ENCODE measurements at places on chromosomes 6 and 20.

DNA sequence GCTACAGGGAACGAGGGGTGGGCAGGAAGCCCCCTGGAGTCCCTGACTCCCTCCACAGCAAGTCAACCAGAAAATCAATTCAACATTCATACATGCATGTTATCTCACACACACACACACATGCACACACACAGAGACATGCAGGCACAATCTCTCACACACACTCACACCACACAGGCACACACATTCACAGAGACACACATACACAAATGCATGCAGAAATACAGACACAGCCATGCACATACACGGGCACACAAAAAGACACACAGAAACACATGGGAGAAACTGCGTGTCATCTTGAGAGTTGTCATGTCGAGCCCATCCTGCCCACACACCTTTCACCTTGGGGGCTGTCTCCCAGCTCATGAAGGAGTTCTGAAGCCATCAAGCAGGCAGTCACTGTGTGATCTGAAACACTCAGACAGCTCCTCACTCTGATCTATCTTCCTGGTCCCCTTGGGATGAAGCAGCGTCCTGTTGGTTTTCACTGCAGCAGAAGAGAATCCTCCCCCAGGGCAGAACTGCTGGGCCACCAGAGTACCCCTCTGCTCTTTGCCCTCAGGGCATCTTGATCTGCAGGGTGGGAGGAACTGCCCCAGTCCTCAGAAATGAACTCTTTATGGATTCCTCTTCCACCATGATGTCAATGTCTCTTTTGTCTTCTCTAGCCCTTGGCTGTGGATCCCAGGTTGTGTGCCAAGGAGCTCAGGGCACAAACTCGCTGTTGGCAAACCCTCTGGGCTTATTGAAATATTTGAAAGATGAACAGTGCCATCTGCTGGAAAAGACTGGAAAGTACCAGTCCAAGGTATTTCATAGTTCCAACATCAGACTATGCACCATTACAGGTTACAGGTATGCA is 8.8 kb downstream of the RAET1L start:
- H3K27ac ChIP-seq = no peak overlapping the region
- no peak overlapping the region for H3K4me3 ChIP-seq
- H3K27me3 ChIP-seq = peaks cover 39% of the 10 kb centered on the region
- H3K36me3 ChIP-seq = no peaks in the 10 kb centered on the region
- peaks cover 3% of the 10 kb centered on the region for H3K4me1 ChIP-seq
- peak; percentile 63 for DNase-seq

DNA sequence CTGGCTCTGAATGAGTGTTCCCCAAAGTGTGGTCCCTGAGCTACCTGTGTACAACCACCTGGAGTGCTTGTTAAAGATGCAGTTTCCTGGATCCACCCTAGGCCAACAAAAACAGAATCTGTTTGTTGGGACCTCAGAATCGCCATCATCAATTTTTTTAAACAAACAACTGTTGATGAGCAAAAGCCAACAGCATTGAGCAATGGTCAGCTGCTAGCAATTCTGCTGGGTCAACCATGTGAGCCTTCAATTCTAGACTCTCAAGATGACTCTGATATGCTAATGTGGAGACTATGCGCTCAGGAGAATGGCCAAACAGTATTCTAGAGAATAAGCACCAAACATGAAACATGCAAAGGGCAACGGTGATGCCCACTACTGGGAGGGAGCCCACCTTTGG is 64.4 kb upstream of the IYD start:
- no peak overlapping the region for H3K27ac ChIP-seq
- H3K36me3 ChIP-seq = no peaks in the 10 kb centered on the region
- no peak overlapping the region for H3K4me3 ChIP-seq
- no peak for DNase-seq

DNA sequence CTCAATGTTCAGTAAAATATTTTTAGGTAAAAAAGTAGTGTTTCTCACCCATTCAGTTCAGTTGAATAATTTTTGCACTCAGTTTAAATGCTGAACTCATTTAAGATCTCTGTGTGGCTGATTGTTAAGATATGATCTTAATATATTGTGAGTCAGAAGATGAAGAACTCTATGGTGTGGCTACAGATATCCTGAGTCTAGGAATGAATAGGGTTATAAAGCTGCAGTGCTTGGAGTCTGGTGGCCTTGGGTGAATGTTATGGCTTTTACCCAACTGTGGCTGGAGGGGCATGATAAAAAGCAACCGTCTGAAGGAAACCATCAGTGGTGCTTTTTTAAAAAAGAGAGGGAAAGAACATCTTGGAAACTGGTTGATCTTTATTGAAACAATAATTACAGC is 65.9 kb downstream of the CCN2 start:
- DNase-seq = no peak
- H3K36me3 ChIP-seq = no peaks in the 10 kb centered on the region
- no peak overlapping the region for H3K4me3 ChIP-seq
- H3K27me3 ChIP-seq = no peaks in the 10 kb centered on the region
- no peaks in the 10 kb centered on the region for H3K4me1 ChIP-seq

GRCh38 chr6:125779924-125780539 is 10.7 kb upstream of the NCOA7 start:
- no peaks in the 10 kb centered on the region for H3K36me3 ChIP-seq
- H3K4me3 ChIP-seq = peak overlapping the region; percentile 57
- peak; percentile 89 for DNase-seq
- H3K4me1 ChIP-seq = no peaks in the 10 kb centered on the region

DNA sequence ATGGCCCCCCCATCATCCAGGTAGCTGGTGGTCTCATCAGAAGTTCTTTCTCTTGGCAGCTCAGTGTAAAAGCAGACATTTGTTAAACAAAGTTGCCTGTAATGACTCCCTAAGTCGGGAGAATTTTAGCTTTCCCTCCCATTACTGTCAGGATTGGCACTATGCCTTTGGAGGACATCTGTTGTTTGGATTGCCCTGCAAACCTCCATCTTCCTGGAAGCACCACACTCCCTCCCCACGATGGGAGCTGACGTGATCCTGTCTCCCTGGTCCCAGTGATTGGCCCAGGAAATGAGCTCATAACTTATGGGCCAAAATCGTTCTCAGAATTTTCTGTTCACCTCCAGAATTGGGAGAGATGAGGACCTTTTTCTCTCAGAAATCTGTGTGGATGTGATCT is 42.6 kb upstream of the CNR1 start:
- H3K36me3 ChIP-seq = no peaks in the 10 kb centered on the region
- H3K27ac ChIP-seq = no peak overlapping the region
- no peak for DNase-seq
- H3K4me1 ChIP-seq = no peaks in the 10 kb centered on the region

Measured in neuronal stem cell (in vitro differentiated cells).